Activated CD8-positive, alpha-beta memory T cell treated with anti-CD3 and anti-CD28 coated beads for 1 hour (primary cell): ENCODE measurements at places on chromosomes 6 and 20.

- DNase-seq, result no peak
These were observed 509 bp upstream of the TPD52L2 start for GRCh38 chr20:63864545-63864977.

DNA sequence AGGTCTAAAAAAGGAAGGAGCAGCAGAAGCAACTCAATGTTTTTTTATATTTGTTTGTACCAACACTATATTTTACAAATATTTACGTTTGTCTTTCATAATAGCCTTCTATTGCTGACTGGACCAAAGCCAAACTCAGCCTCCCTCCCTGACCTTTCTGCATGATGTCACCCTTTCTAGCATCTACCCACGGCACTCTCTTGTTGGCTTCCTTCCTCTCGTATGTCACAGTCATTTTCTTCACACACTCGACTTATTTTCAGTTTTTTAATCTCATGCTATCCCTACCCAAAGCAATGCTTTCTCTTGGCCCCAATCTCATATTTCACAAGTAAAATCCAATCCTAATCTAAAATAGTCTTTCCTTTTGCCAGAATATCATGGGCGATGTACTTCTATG, 16.3 kb upstream of the FAM8A1 start:
- no peak for DNase-seq

- DNase-seq, result no peak
These were observed 755.9 kb downstream of the KIF16B start for GRCh38 chr20:15817351-15817750.

DNA sequence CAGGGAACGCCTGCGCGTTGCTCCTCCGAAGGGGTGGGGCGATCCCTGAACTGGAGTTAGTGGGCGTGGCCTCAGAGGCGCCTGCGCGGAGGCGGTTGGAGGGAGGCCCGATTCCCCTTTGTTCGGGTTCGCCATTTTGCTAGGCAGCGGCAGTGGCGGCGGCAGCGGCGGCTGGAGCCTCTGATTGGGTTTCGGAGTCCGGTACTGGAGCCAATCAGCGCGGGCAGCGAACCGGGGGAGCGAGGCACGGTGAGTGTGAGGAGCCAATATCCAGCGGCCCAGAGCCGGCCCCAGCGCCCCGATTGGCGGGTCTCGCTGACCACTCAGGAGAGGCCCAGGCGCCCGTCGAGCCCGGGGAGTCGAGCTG, at the start of gene NFYA:
NFYA (plus strand) TSS at position 139 of the 367 bp plus-strand sequence. CDS start 6,116 bp downstream, outside the sequence.
- peak; percentile 100 for DNase-seq

GRCh38 chr20:46934746-46935287, 40.2 kb downstream of the EYA2 start:
- DNase-seq, result no peak

GRCh38 chr6:87944541-87944954, 103.1 kb upstream of the SPACA1 start:
- no peak for DNase-seq
